Endothelial cell of umbilical vein (primary cell): ENCODE measurements at places on chromosomes 1 and 21. TPM values are rescaled to one million over a fixed set of nuclear protein-coding genes. Genes with fewer than 3 reads are reported as not detected.

Gene UBE2U
- not detected in 2 replicates for total RNA-seq

Gene BCAS2
- 41.7 and 43.5 TPM in 2 replicates for total RNA-seq

Gene NEGR1
- total RNA-seq = 20.2 and 21.8 TPM in 2 replicates

Gene TNNT2
- not detected in 2 replicates for total RNA-seq

Gene FAM72C
- 2.8 and 3.6 TPM in 2 replicates for total RNA-seq

DNA sequence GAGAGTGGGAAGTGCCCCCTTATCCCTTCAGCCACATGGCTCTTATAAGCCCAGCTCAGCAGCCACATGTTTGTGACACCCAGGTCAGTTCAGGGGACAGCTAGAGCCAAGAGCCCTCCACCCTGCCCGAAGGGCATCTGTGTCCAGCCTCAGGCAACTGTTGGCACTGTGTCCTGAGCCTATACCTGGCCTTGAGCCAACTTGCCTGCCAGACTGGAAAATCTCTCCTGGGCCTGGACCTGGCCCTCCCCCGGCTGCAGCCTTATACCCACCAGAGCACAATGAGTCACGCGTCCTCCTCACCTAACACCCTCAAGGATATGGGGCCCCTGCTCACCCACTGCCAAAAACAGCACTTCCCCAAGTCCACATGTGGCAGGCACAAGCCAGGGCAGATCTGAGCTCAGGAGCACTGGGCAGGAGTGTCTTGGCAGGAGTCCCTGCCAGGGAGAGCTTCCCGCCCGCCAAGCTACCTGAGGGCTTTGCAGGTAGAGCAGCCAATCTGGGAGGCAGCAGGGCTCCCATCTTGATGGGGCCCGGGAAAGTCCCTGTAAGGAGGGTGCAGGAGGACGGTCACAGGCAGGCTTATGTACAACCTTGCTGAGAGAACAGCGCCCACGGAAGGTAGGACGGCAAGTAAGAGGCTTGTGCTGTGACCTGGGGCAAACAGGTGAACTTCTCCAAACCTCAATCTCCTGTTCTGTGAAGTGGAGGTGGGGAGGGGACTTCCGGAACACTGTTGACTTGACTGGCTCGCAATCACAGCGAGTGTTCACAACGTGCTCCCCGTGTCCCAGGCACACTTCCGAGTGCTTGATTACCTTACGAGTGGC is 19.8 kb upstream of the HSPG2 start:
- no peak overlapping the region for H3K4me3 ChIP-seq
- peak; percentile 89 for DNase-seq
- H3K27ac ChIP-seq = peak overlapping the region; percentile 80
- peaks cover 41% of the 10 kb centered on the region for H3K4me1 ChIP-seq

DNA sequence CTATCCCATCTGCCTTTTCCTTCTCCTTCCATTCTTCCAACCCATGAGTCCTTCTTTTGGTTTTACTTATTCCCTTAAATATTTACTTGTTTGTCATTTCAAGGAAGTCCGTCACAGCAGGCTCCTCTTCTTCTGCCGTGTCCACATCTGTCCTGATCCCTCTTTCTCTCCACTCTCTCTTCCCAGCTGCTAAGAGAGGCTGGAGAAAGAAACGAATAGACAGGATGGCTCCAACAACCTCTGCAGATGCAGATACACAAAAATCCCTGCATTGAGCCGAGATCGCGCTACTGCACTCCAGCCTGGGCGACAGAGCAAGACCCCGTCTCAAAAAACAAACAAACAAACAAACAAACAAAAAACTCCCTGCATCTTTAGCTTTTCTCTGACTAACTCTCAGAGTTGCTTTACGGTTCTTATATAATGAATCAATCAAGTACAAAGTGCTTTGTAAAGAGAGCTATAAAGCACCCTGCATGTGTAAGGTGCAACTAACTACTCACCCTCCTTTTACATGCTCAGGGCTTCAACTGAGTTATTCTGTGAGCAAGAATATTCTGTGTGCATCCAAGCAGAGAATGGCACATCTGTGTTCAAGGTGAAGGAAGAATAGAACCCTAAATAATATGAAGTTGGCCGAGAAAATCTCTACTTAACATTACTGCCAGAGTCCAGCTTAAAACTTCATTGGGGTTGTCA is 3.8 kb upstream of the SAMD13 start:
- peak overlapping the region; percentile 72 for H3K4me3 ChIP-seq
- no peak for DNase-seq
- no peaks in the 10 kb centered on the region for H3K36me3 ChIP-seq
- H3K4me1 ChIP-seq = peaks cover 41% of the 10 kb centered on the region

DNA sequence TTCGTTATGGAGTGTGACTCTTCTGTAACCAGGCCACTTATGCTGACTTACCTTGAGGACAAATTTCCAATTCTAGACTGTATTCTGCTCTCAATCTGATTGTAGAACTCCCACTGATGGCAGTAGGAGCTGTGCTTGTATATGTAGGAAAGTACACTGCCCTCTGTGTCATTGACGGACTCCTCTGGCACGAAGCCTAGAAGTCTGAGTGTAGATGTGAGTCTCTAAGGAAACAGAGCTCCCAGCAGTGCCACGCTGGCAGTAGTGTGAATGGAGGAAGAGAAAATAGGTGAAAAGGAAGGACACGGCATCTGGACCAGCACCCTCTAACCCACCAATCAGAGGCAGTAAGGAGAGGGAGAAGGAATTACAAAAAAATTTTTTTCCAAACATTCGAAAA is 130.4 kb upstream of the ADGRL2 start:
- peaks cover 8% of the 10 kb centered on the region for H3K4me1 ChIP-seq
- no peak overlapping the region for H3K4me3 ChIP-seq
- DNase-seq = peak; percentile 98
- H3K27ac ChIP-seq = no peak overlapping the region
- H3K36me3 ChIP-seq = no peaks in the 10 kb centered on the region

- H3K36me3 ChIP-seq = no peaks in the 10 kb centered on the region
- peak overlapping the region; percentile 62 for H3K27ac ChIP-seq
- DNase-seq = peak; percentile 64
- H3K4me3 ChIP-seq = peak overlapping the region; percentile 71
- H3K4me1 ChIP-seq = peaks cover 58% of the 10 kb centered on the region
- no peaks in the 10 kb centered on the region for H3K27me3 ChIP-seq
These were observed 3.0 kb downstream of the ATP2B4 start for GRCh38 chr1:203629507-203630082.

GRCh38 chr21:26941421-26941820 is 25.5 kb downstream of the ADAMTS5 start:
- DNase-seq = no peak
- no peaks in the 10 kb centered on the region for H3K36me3 ChIP-seq
- no peak overlapping the region for H3K27ac ChIP-seq
- no peaks in the 10 kb centered on the region for H3K27me3 ChIP-seq
